GM12891 (cell line): ENCODE measurements at places on chromosomes 7 and 10.

- no peak for DNase-seq
Measured at GRCh38 chr7:134602881-134603451, 43.7 kb upstream of the BPGM start.

DNA sequence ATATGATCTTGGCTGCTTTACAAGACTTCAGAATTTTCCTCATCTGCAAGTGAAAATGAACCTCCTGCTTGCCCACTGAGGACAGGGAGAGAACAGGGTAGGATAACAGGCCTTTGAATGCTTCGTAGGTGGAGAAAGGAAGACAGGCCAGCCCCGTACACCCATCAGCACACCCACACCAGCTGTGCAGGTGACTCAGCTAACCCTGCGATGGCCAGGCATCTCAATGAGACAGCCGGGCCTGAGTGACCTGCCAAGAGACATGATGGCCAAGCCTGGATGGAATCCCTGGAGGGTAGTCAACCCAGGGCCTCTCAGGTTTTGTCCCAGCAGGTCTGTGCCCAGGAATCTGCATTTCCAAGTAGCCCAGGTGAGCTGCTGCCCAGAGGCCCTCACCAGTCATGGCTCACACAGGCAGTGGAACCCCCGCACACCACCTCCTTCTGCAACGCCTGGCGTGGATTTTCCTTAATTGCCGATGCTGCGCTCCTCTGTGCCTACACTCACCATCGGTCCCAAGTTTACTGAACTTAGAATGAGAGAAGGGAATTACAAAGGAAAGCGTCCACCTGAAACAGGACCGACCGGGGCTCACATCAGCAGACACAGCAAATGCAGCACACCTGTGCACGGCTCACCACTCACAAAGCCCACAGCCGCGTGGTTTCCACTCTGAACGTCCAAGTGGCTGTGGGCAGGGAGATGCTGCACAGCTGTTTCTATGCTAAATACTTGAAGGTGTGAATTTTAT lies 163.7 kb downstream of the DIP2C start:
- no peak for DNase-seq

DNA sequence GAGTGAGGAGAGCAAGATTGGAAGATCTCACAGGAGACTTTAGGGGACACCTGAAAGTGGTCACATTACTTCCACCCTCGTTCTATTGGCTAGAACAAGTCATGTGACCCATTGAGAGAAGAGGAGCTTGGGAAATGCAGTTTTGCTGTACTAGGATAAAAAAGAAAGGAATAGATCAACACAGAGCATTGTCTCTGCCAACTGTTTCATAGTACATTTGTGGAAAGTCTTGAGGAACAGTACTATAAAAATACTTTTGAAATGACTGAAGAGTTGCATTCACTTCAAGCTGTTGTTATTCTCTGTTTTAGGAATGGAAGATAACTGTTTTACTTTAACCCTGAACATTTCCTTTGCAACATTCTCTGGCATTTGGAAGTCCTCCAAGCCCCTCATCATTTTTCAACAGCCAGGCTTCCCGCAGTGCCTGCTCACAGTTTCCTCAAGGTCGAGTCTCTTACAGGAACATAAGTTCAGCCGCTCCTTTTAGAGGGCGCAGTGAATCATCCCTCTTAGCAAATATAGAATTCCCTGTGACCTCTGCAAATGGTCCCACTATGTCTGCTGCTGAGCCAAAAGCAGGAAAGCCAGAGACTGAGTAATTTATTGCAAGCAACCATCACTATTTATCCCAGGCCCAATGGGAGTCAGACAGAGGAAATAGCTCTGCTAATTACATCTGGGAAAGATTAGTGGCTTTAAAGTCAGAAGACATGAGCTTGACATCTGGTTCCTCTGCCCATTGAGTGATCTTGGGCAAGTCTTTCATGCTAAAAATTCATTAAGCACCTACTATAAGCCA lies 40.7 kb downstream of the MRPL32 start:
- no peak for DNase-seq

- DNase-seq = no peak
Measured at GRCh38 chr10:20855398-20856038, 41.6 kb downstream of the NEBL start.

DNA sequence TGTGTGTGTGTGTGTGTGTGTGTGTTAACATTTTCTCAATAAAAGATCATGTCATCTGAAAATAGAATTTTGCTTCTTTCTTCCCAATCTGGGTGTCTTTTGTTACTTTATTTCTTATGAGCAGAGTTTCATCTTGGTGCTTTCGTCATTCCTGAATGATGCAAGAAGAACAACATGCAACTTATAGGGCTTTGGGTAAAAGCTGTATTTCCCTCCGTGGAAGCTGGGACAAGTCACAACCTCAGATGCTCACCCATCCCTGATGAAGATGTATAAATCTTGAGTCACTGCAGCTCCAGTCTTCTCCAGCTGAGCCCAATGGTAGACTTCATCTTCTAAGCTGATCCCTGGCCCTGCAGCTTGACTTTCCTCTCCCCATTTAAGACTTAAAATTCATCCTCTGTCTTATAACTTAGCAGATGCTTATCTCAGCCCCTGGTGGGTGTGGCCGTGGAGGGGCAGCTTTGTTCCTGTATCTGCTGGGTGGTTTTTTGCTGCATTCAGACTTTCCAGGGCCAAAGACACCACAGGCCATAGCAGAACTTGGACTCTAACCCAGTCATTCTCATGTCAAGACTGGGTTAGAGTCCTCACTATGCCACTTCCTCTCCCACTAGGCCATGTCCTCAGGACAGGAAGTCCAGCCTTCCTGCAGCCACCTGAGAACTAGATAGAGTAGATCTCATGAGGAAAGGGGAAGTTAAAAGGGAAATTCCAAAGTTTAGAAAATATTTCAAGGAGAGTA lies 356.4 kb downstream of the TNS3 start:
- no peak for DNase-seq

- no peak for DNase-seq
Measured at GRCh38 chr10:53990799-53991238, 810.2 kb downstream of the PCDH15 start.

DNA sequence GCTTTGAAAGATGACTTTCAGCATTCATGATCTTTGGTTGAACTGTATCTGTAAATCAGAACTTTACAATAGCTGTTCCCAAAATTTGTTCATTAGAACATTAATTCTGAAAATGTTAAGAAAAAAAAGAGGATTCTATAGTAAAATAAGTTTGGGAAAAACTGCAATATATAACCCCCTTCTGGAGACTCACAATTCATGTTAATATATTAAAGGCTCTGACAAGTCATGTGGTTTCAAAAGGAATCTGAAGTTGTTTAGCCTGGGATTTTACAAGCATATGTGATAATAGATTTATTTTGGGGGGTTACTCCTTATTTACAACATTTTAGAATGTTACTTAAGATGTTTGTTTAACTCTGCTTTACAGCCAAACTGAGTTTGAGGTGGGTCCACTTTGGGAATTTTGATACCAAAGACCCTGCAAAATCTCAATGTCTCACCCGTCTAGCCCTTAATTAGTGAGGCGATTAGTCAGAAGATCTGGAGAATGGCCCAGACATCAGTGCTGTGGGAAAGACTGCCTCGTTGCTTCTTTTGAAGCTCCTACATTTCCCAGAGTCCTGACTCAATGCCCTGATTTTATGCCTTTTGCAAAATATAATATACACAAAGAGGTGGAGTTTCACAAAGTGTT lies 40.0 kb downstream of the CDK1 start:
- no peak for DNase-seq

- DNase-seq = no peak
Measured at GRCh38 chr7:80302636-80303035, 168.0 kb downstream of the GNAI1 start.
